ENCODE measurements at places on chromosomes 5 and 9. TPM values are rescaled to one million over a fixed set of nuclear protein-coding genes. Genes with fewer than 3 reads are reported as not detected.

DNA sequence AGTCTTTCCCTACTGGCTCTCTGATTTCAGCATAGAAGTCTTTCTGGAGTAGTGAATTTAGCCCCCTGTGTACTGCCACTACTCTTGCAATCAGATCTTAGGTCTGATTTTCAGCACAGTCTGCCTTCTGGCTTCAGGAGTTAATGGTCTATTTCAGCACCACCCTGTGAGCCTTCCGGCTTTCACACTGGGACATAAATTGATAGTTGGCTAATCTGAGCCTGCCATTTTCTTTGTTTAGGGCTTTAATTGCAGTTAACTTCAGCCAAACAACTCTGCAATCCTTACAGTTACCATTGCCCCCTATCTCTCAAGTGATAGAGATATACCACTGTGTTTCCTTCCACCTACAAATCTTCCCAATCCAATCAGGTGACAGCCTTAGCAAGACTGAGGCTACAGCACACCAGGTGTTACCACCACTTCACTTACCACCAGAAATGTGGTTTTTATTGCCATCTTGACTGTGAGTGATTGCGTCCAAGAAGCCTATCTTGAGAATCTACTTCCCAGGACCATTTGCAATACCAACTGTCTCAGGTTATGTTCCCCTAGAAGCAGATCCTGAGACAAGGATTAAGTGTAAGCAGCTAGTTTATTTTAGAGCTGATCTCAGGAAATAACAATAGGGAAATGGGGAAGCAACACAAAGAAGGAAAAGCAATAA is 51.9 kb upstream of the NEK6 start:
- no peak overlapping the region for H3K27ac ChIP-seq

NR2F1 gene
- 50.7 TPM for total RNA-seq

DNA sequence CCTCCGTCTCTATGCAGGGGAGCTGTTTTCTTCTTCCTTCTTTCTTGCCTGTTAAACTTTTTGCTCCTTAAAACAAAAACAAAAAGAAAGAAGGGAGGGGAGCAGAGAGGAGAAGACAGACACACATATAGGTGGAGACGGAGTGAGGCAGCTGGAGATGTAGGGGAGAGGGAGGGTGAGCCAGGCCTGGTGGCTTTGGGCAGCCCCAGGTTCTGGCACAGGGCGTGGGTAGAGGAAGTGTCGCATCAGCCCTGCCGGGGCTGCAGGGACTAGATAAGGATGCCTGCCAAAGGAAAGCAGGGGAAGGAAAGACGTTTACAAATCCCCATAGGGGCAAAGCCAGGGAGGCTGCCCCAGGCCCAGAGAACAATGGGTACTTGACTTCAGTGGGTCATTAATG is 38.7 kb upstream of the PTGS1 start:
- no peak for DNase-seq
- H3K36me3 ChIP-seq: no peaks in the 10 kb centered on the region
- no peak overlapping the region for H3K27ac ChIP-seq

PCDHGA6 gene
- total RNA-seq: 2.9 TPM

- no peaks in the 10 kb centered on the region for H3K4me1 ChIP-seq
- H3K36me3 ChIP-seq: no peaks in the 10 kb centered on the region
- H3K4me3 ChIP-seq: no peak overlapping the region
- no peaks in the 10 kb centered on the region for H3K27me3 ChIP-seq
- no peak overlapping the region for H3K27ac ChIP-seq
Observed at GRCh38 chr5:131883984-131884383, 61.5 kb downstream of the MEIKIN start.
